NCI-H187 treated with DMSO at 0.1 percent for 48 hours (cell line): ENCODE measurements at places on chromosomes 16 and 17.

GRCh38 chr16:48182979-48183537 is 27.3 kb upstream of the ABCC12 start:
- DNase-seq, result no peak

DNA sequence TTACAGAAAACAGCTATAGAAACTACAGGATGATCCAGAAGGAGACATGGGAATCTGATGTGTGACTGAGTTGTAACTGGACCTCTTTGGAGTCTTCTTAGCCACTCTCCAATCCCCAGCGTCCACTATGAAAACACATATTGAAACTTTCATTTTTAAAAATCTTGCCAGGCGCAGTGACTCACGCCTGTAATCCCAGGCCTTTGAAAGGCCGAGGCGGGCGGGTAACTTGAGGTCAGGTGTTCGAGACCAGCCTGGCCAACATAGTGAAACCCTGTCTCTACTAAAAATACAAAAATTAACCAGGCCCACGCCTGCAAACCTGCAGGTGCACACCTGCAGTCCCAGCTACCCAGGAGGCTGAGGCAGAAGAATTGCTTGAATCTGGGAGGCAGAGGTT is 53.3 kb downstream of the HIC1 start:
- DNase-seq, result no peak

GRCh38 chr17:82059272-82060000 is 6.2 kb downstream of the DUS1L start:
- no peak for DNase-seq

DNA sequence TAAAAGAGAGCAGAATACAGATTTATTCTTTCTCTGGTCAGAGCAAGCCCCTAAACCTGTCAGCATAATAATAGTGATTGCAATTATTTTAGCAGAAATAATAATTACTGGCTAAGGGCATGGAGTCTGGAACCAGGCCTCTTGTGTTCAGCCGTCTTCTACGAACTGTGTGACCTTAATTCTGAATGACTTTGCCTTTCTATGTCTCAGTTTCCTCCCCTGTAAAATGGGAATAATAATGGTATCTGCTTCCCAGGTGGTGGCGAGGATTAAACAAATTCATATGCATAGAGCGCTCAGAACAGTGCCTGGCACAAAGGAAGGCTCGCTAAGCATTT is 33.4 kb downstream of the RAB11FIP4 start:
- DNase-seq, result no peak

DNA sequence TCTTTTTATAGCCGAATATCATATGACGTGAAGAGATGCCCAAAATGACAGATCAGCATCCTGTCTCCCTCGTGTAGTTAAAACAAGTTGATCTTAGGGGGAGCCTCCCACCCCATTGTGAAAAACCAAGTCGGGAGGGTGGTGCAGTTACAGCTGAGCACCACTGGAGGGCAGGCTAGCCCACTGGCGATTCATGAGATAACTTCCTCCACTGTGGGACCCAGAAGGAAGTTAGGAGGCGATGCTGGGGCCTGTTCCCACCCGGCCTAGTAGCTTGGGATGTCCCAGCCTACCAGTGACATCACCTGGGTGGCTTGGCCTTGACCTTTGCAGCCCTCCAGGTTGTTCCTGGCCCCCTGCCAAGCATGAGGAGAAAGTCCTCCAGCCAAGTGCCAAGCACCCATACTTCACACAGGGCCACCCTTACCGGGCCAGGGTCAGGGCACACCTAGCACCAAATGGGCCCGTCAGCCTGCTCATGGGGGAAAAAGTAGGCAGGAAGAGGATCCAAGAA is 8.1 kb upstream of the CPNE2 start:
- no peak for DNase-seq

GRCh38 chr16:87395181-87395842 is 3.2 kb downstream of the MAP1LC3B start:
- no peak for DNase-seq

- DNase-seq, result no peak
These were observed 204.1 kb upstream of the TOX3 start for GRCh38 chr16:52751035-52751434.

DNA sequence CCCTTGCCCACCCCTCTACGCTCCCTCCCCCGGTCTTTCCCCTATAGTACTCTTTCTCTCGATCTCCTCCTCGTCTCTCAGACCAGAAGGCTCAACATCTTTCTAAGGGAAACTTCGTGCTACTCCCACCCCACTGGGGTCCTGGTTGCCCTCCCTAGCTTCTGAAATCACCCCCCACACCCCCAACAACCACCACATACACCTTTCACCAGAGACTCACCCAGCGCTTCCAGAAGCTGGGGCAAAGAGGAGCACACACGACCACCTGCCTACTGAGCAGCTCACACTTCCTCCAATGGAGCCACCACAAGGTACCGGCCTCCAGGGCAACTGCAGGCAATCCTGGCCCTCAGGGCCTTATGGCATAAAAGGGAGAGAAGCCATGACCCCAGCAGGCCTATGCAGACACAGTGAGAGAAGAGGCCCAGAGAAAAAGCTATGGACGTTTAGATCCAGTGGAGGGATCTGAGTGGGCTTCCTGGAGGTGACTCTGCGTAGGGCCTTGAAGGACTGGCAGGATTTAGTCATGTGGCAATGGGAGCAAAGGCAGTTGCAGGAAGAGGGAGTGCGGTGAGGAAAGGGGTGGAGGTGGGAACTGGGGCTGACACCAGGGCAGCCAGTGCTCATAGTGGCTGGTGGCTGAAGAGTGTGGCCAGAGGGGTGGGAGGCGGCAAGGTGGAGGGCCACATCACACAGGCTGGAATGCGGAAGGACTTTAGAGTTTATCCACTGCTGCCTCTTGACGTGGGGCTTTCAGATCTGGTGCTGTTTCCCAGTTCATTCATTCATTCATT is 12.1 kb upstream of the TMEM92 start:
- DNase-seq, result no peak

DNA sequence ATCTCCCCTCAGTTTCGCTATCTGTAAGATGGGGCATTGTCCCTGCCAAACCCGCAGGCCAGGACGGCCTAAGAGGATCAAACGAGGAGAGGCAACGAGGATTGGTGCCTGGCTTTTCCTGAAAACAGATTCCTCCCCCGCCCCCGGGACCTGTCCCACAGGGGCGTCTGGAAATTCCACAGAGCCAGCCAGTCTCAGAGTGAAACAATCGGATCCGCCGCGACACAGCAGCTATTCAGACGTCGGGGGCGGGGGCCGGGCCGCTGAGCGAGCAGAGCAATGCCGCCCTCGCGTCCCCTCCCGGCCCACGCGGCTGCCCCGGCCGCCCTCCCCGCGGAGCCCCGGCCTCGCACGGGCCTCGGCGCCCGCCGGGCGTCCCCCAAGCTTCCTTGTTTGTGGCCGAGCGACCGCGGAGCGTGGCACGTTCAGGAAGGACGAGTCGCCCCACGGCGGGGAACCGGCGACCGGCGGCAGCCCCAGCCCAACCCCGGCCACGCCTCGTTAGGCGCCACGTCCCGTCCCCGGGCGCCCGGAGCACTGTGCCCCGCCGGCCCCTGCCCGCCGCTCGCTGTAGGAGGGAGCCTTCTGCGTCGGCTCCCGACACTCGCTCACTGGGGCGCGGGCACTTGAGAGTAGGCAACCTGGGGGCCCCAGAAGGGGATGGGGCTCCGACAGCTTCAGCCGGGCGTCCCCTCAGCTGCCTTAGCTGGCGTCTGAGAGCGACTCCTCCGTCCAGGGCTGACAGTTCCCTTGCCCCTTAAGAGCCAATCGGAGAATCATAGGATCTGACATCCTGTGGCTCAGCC is 29.6 kb upstream of the PHOSPHO1 start:
- no peak for DNase-seq

DNA sequence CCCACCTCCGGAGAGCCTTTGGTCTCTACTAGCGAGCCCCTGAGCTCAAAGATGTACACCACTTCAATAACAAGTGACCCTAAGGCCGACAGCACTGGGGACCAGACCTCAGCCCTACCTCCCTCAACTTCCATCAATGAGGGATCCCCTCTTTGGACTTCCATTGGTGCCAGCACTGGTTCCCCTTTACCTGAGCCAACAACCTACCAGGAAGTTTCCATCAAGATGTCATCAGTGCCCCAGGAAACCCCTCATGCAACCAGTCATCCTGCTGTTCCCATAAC is 702 bp downstream of the SPN start:
- DNase-seq, result no peak

DNA sequence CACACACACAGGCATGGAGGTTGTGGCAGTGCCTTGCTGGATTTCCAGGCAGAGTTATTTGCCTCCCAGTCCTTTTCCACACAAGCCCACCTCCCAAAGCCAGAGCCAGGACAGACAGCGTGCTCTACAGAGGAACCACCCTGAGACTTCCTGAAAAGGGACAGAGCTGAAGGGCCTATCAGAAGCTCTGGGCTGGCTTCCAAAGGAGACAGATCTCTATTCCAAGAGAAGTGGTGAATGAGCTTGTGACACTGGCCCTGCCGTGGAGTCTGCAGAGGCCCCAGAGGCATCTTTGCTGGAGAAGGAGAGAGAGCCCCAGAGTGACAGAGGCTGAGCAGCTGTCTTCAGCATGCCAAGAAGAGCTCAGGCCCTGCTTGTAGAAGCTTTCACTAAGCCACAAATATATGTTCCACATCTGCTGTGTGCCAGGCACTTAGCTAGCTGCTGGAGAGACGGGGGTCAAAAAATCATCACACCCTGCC is 8.3 kb upstream of the LPCAT2 start:
- no peak for DNase-seq

GRCh38 chr16:54806378-54806777 is 124.3 kb upstream of the IRX5 start:
- no peak for DNase-seq

DNA sequence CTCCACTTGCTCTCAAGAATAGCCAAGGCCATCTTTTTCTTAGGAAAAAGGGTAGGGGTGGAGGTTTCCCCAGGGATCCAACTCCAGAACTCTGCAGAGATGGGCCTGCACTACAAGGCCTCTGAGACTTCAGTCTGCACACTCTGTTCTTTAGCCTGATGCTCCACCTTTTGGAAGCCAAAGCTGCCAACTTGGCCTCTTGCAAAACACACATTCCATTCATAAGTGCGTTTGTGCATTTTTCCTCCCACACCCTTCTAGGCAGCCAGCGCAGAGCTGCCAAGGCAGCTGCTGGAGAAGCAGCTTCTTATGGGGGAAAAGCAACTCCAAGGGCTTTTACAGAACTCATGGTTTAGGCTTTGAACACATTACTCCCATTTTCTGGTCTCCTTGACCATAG is 45.3 kb downstream of the REXO5 start:
- DNase-seq, result no peak

- DNase-seq, result no peak
These were observed 209.4 kb downstream of the SEC14L1 start for GRCh38 chr17:77349976-77350830.

DNA sequence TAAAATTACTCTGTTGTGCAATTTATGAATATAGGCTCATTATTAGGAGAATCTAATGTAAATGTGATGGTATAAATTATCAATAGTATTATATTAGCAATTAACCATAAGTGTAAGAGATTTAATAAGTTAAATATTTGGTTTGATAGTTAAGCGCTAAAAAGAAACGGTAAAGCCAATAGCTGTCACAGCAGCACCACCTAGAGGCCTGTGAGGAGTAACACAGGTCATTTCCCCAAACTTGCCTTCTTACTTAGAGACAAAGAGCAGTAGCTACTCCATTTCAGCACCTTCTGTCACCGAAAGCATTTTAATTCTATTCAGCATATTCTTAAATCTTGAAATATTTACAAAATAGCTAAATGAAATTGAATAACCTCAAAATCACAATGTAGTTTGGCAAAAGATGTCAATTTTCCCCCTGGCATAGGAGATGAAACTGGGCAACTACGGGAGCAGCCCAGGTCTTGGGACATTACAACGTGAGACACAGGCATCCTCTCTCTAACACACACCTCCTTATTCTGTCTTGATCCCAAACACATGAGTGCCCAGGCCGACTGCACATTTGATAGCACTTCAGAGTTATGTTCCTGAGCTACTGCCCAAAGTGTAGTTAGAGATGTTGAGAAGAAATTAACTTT is 14.3 kb upstream of the DYNLRB2 start:
- no peak for DNase-seq

DNA sequence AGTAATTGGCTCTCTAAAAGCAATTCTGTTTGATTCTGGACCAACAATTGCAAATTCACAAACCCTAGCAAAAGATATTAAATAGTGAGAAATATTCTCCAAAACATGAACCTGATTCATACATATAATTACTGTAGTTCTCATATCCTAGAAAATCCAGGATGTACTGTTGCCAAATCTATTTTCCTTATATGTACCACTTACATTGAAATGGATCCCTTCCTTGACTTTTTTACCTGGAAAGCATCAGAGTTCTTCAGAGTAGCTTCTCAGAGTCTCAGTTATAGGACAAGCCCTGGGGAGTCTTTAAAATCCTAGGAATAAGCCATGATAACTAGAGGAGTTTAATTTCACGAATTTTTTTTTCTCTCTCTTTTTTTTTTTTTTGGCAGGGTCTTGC is 16.7 kb downstream of the TMEM92 start:
- DNase-seq, result no peak

- no peak for DNase-seq
These were observed 4.4 kb downstream of the NSMCE1 start for GRCh38 chr16:27264151-27264550.

- no peak for DNase-seq
These were observed 183.6 kb downstream of the MYO1D start for GRCh38 chr17:32693194-32693897.

GRCh38 chr17:58969612-58970011 is 137.1 kb downstream of the TRIM37 start:
- DNase-seq, result no peak

GRCh38 chr17:7313890-7314718 is 1.1 kb downstream of the GPS2 start:
- no peak for DNase-seq

GRCh38 chr17:78378225-78379130 is at the start of gene PGS1:
Gene PGS1 (plus strand): TSS chr17:78378649. CDS start chr17:78378666, 17 bp downstream.
- no peak for DNase-seq

- no peak for DNase-seq
These were observed 63.5 kb downstream of the SPACA3 start for GRCh38 chr17:33055171-33055611.

- no peak for DNase-seq
These were observed 108.0 kb downstream of the SKAP1 start for GRCh38 chr17:48322060-48322459.

DNA sequence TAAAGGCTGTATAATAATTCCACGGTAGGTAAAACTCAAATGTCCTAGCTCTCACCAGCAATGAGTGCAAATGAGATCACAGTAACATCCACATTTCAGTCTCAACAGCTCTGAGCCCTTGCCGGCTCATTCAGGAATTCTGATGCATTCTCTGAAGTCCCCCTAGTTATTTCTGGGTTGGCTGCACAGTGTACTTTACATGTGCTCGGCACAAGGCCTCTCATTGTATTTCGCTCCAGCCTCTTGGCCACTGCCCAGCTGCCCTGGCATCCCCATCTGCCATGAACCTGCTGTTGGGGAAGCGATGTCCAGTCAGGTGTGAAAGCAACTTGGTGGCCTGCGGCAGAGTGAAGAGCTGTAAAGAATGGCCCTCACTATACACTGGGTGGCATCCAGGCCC is 14.3 kb downstream of the PRCD start:
- no peak for DNase-seq
